ENCODE measurements at places on chromosomes 6 and 20.
A peak's percentile ranks its signal among the peaks of the same experiment; 100 is the strongest.

DNA sequence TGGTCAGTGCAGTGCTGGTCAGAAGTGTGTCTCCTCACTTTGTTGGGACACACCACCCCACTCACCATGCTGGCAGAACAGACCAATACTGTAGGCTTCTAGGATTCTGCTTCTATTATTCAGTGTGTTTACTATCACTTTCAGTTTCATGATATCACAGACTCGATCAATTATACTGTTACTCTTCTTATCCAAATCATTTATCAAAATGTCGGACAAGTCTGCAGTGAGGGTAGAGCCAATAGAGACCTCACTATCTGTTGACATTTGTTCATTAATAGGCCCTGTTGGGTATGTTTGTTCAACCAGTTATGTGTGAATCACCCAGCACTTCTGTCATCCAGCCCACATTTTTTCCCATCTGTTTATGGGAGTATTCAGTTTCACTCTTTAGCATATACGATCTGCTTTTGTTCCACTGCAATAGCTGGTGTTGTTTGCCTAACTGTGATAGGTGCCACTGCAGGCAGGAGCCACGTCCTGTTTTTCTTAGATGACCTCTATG lies 140.1 kb downstream of the NRN1 start:
- DNase-seq: no peak

- DNase-seq: no peak
Observed at GRCh38 chr6:38640216-38640909, 634 bp upstream of the BTBD9 start.

DNA sequence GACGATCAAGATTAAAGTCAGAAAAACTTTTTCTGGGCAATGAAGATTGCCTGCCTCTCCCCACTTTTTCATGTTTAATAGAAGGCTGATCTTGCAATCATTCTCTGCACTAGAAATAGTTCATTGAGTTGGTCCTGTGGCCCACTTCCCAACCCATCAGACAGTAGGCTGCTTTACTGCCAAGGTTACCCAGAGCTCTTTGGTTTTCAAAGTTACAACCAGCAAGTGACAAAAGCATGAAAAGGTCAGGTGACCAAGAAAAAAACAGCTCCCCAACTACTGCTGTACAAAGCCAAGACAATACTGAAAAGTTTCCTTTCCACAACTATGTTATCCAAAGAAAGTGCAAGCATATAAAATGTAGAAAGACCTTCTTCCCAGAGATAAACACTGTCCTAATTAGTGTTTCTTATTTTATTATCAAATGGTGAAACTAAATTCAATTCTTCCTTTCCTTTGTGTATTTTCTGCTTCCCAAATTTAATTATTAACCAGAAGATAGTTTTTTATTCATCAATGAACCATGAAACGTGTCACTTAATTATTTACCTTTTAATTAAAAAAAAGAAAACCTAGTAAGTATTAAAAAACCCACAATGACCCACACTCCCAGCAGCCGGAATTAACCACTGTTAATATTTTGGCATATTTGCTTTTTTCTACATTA lies 16.6 kb downstream of the DNAAF9 start:
- DNase-seq: no peak

- no peak for DNase-seq
Observed at GRCh38 chr20:25632940-25633790, 9.4 kb upstream of the NANP start.

GRCh38 chr20:8589956-8590355 lies 457.9 kb downstream of the PLCB1 start:
- no peak for DNase-seq

DNA sequence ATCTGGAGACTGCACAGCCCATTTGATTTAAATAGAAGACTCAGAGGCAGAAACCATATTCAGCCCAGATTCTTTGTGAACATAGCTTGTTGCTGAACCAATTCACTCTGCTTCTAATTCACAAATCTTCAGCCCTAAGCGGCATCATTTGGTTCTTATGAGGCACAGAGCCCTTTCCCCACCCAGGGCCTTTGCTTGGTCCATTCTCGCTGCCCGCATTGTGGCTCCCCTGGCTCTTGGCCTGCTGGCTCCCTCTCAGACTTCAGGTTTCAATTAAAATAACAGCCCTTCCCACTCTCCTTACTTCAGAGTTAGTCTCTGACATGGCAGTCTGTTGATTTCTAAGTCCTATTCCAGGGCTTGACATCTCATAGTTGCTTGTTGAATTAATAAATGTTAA lies 9.4 kb upstream of the TMEM14A start:
- DNase-seq: no peak

DNA sequence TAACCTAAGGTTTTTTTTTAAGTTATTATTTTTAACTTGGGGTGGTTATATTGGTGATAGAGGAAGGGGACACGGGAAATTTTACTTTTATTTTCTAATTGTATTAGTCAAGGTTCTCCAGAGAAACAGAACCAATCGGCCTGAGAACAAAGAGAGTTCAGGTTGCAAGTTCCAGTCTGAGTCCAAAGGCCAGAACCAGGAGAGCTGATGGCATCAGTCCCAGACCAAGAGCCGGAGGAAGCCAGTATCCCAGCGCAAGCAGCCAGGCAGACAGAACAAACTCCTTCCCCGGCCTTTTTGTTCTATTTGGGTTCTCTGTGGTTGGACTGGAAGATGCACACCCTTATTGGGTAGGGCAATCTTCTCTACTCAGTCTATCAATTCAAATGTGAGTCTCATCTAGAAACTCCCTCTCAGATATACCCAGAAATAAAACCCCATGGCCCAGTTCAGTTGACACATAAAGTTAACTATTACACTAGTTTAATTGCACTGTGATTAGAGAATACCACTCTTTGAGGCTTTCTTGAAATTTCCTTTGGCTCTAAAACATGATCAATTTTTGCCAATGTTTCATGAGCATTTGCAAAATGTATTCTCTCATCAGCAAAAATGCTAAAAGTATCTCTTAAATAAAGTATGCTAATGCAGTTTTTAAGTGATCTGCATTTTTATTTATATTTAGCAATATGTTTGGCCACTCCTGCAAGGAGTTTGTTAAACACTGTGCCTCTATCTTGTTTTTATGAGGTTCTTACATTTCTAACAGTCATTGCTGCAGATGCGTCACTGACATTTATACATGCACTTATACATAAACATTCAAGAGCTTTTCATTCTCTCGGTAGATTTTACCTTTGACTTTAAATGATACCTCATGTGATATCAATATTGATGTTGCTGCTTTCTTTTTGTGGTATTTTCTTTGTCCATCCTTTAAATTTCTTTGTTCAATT lies 103.2 kb upstream of the SSTR4 start:
- DNase-seq: no peak

DNA sequence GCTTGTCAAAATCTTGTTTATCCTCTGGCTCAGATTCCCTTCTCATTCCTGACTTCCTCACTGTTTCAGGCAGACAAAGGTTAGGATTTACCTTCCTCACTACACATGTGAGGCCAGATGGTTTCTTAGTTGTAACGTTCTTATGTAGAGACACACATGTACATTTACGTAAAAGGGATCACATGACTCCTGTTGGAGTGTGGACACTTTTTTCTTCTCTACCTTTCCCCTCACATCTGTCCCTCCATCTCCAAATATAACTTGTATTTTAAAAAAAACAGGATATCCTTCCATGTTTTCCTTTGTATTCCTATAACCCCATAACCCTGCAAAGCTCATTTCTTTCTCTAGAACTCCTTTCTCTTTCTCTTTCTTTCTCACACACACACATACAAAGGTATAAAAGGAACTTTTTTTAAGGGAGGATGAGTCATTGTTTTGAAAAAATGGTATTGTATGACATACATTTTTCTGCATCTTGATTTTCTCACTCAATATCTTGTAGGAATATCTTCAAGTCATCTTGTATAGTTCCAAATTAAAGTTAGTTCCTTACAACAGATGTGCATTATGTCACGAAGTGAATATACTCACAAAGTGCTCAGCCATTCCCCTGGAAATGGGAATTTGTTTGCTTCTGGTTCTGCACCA lies 78.2 kb upstream of the SULF2 start:
- DNase-seq: no peak

DNA sequence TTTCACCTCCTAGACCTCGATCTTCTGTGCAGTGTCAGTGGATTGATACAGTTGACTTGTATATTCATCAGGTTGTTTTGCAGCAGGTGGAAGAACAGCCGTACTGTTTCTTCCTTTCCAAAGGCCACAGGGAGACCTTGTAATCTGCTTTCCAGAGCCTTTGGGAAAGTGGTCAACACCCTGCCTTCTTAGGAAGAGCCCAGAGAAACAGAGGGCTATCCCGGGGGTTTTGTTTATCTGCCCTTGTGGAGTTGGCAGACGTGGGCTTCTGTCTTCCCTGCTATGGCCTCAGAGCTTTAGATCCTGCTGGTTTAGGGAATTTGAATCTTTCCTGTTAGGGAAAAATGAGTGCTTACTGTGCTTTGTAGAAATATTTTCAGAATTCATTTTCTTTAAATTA lies 19.6 kb downstream of the STX16 start:
- DNase-seq: no peak

- DNase-seq: peak; percentile 30
Observed at GRCh38 chr6:146770965-146771735, 172.4 kb downstream of the ADGB start.

DNA sequence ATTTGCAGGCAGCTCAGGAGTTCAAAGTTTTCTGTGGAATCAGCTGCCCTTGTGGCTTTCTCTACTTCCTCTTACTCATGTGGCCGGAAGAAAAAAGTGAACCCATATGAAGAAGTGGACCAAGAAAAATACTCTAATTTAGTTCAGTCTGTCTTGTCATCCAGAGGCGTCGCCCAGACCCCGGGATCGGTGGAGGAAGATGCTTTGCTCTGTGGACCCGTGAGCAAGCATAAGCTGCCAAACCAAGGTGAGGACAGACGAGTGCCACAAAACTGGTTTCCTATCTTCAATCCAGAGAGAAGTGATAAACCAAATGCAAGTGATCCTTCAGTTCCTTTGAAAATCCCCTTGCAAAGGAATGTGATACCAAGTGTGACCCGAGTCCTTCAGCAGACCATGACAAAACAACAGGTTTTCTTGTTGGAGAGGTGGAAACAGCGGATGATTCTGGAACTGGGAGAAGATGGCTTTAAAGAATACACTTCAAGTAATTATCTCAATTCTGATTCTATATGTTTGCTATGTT lies 1.1 kb downstream of the MGME1 start:
- DNase-seq: peak; percentile 40

DNA sequence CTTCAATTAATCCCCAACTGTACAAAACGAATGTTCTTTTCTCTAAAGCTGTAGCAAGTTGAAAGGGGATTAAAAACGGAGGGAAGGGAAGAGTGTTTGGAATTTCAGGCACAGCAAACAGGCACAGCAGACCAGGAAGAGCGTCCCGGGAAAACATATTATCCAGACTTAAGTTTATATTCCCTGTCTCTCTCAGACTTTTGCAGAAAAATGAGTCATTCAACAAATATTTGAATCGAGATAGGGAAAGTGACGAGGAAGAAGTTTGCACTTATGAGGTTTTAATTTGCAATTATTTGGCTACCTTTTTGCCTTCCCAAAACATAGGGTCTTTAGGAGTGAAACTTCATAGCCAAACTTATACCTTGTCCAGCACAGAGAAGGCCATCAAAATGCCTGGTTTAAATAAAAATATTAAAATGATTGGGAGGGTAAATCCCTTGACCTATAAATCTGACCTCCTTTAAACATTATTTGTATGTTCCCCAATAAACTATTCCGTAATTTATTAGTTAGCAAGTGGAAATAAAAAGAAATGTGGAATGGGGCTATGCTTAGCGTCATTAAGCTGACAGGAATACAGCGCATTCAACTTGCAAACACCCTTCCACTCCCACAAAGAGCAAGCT lies 16.0 kb downstream of the HFE start:
- DNase-seq: no peak

DNA sequence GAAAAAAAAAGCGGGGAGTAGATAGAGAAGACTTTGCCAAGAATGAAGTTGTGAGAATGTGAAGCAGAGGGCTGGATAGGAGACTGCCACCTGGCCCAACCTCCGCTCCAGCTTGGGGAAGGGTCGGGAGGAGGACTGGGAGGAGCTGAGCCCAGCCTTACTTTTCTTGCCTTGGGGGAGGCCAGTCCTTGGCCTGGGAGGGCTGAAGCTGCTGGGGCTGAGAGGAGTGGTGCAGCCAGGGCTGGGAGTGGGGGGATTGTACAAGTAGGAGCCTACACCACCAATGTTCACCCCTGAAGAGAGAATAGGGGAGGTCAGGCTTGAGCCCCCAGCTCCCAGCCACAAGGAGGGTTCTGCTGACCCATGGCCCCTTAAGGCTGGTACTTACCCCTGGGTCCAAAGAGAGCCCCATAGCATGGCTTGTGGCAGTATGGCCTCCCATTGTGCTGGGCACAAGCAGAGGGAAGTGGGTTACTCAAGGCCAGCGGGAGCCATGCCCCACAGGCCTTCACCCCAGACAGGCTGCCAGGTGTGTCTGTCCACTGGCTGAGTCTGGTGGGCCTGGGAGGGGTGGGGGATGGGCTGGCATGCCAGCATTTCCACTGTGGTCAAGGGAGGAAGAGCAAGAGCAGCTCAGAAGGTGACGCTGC lies 1.1 kb downstream of the CRIP3 start:
- DNase-seq: no peak

DNA sequence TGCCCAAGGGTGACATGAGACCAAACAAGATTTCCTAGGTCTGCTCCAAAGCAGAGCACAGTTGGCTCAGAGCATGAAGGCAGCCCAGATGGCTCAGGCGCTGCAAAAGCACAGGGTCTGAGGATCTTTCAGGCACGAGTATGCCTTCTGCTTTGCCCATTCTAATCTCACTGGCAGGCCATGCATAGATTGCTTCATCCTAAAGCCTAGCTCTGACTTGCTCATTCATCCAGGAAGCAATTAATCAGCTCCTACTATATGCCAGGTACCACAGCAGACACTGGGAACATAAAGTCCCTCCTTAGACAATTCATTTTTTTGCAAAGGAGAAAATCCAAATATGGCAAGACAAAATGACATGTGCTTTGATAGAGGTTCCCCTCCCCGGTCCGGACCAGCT lies 31.2 kb downstream of the GPLD1 start:
- no peak for DNase-seq

- no peak for DNase-seq
Observed at GRCh38 chr6:83083476-83083875, 16.0 kb downstream of the DOP1A start.

DNA sequence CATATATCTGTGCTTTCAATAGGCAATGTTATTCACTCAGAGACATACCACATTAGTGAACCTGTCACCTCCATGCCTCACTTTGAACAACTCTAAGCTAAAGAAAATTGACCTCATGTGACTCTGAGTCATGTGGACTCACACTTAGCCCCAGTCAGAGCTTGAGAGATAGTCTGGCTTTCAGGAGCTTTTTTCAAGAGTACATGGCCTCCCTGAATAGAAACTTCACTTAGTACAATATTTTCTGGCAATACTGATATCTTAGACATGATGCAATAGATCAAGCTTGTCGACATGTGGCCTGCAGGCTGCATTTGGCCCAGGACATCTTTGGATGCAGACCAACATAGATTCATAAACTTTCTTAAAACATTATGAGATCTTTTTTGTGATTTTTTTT lies 8.5 kb downstream of the SPTLC3 start:
- no peak for DNase-seq

GRCh38 chr6:84773431-84774156 lies 9.2 kb upstream of the TBX18 start:
- DNase-seq: no peak
